ENCODE measurements at places on chromosomes 16 and 17. TPM values are rescaled to one million over a fixed set of nuclear protein-coding genes. Genes with fewer than 3 reads are reported as not detected.

ITGAX gene
- total RNA-seq, result 2.7 TPM

KCNH6 gene
- 0.31 TPM for total RNA-seq

TNFSF13 gene
- 6.6 TPM for total RNA-seq

FNDC8 gene
- total RNA-seq, result not detected

EXOC3L1 gene
- 3.6 TPM for total RNA-seq

TBC1D28 gene
- total RNA-seq, result not detected

KRT36 gene
- total RNA-seq, result not detected

CD7 gene
- 0.72 TPM for total RNA-seq

MT1F gene
- total RNA-seq, result 8.2 TPM

FBXW10B gene
- total RNA-seq, result 1.6 TPM

GNGT2 gene
- total RNA-seq, result 0.92 TPM

KRTAP4-1 gene
- not detected for total RNA-seq

DNA sequence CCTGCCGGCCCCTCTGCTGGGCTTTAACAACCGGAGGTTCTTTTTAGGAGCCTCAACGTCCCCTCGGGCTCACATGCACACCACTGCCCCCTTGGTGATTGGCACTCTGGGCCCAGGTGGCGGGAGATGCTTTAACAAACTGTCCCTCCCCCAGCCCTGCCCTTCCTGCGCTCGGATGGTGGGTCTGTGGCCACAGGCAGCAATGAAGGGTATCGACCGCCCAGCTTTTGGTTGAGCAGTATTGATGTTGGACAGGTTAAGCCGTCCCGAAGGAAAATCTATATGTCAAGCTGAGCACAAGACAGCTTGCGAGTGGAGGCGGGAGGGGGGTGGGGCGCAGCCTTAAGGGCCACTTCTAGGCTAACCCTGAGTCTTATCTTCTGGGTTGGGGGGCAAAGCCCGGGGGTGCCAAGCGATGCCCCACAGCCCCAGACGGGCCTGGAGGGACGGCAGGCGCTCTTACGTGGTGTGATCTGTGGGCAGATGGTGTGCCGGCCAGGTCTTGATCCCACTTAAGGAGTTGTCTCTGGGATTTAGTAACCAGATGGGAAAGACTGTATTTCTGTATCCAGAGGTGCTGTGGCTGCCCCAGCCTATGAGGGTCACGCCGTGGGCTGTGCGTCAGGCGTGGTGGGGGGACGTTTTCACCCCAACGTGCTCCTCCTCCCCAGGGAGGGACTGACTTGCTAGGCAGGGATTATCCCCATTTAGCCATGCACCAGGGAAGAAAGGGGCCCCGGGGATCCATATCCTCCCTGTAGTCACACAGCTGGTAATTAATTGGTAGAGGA, 6.2 kb downstream of the GSE1 start:
- no peak for DNase-seq

DNA sequence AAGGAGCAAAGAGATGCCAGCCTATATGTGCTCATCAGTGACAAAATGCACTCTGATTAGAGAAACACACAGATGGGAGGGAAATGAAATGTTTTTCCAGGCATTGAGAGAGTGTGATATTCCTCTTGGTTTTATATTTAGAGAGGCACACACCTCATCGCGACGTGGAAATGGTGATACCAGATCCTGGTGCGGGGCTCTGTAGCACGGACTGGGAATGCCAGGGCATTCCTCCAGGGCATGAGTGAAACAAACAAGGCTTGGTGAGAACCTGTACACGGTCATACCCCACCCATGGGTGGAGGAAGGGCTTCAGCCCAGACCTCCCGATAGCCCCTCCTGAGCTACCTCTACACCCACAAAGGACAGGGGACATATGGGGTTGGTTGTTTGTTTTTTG, 280.2 kb downstream of the C16orf95 start:
- DNase-seq, result no peak

DNA sequence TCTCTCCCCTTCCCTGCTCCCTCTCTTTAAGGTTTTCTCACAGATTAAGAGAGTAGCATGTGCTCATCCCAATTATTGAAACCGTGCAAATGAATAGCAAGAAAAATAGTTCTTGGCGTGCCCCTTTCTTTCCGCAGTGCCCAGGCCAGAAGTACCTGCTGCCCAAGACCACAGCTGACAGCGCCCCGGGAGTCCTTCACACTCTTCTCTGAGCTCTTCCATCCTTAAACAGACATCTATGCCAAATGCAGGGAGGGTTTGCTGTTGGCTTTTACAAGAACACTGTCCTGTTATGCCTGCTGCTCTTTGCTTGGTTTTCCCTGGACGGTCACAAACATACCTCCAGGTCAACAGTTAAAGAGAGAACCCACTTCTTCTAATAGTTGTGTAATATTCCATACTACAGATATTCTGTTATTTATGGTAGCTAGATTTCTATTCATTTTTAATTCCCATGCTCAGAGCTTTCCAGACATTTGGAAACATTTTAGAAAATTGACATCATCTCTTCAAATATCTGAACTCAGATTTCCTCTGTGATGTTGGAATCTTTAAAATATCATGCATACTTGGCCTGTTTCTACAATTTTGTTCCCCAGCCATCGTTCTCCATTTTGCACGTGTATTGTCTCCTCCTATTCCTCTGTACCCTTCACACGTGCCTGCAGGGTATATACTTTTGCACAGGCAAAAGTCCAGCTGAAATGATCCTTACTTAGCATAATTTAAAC, 416.7 kb downstream of the WWOX start:
- no peak for DNase-seq

- DNase-seq, result peak; percentile 43
Observed at GRCh38 chr17:48804936-48805411, 12.1 kb downstream of the TTLL6 start.

DNA sequence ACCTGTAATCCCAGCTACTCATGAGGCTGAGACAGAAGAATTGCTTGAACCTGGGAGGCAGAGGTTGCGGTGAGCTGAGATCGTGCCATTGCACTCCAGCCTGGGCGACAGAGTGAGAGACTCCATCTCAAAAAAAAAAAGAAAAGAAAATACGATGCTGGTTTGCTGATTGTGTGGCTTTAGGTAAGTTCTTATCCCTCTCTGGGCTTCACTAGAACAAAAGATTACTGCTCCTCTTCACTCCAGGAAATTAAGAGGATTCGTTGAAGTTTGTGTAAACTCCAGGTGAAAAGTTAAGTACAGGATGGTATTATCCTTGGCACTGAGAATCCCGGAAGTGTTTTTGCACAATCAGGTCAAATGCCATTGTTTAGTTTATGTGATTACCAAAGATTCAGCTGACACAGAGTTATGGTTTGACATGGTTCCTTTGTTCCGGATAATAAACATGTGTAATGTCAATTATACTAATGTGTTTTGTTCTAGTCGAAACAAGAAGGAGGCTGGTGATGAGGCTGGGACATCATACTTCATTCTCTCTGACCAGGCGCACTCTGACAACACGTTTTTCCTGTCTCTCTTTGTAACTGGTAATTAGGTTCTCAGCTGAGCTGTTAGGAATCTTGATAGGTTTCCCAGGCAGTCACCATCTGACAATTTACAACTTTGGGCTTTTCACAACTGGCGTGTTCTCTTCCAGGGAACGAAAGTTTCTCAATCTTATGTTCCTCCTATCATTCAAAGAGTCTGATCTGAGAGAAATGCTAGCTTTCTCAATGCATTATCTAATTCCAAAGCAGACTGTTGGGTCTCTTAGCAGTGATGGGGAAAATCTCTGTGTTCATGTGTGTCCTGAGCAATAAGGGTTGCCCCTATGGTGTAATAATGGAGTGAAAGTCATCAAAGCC, 10.8 kb upstream of the TAOK1 start:
- no peak for DNase-seq

DNA sequence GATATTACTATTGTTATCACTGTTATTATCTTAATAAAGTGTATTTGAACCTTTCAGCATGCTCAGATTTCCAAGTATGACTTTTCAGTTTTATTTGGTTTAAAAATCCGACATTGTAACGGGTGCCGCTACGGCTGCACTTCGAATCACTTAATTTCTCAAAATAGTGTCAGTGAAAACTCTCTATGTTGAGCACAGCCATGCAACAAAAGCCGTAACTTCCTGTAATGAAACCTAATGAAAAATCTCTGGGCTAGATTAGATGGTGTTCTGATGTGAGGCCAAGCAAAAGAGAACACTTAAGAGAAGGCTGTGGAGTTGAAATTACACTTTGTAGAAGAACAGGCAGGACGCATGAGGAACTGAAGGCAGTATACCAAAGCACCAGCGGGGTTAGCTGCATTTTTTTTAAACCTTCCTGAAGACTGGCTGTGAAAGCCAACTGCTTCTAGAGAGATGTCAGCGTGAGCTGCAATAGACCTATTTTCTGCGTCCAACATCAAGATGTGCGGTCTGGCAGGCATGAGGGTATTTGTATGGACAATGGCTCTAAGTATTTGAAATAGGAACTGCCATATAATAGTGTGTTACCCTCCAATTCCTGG, 1545.0 kb upstream of the GOT2 start:
- DNase-seq, result peak; percentile 1

- DNase-seq, result no peak
Observed at GRCh38 chr17:50014471-50015088, 19.6 kb upstream of the DLX3 start.

- DNase-seq, result no peak
Observed at GRCh38 chr16:1311738-1312466, 2.5 kb downstream of the UBE2I start.

DNA sequence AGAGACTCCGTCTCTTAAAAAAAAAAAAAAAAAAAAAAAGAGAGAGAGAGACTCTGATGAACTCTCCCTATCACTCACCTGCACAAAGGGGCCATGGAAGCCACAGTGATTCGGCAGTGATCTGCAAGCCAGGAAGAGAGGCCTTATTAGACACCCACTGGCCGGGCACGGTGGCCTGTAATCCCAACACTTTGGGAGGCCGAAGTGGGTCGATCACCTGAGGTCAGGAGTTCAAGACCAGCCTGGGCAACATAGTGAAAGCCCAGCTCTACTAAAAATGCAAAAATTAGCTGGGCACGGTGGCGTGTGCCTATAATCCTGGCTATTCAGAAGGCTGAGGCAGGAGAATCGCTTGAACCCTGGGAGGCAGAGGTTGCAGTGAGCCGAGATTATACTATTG, 198.5 kb upstream of the WSCD1 start:
- DNase-seq, result no peak

DNA sequence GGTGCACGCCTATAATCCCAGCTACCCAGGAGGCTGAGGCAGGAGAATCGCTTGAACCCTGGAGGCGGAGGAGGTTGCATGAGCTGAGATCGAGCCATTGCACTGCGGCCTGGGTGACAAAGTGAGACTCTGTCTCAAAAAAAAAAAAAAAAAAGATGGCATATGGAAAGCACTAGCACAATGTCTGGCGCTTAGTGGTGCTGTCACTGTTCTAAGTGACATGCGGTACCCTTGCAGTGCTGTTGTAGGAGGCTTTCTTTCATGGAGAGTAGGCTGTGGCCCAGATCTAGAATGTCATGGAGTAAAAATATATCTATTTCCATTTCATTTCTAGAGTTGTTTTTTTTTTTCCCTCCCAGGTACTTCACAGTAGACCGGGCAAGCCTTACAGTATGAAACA, 14.6 kb upstream of the METTL9 start:
- no peak for DNase-seq

- DNase-seq, result no peak
Observed at GRCh38 chr16:8108991-8109509, 481.3 kb downstream of the TMEM114 start.

DNA sequence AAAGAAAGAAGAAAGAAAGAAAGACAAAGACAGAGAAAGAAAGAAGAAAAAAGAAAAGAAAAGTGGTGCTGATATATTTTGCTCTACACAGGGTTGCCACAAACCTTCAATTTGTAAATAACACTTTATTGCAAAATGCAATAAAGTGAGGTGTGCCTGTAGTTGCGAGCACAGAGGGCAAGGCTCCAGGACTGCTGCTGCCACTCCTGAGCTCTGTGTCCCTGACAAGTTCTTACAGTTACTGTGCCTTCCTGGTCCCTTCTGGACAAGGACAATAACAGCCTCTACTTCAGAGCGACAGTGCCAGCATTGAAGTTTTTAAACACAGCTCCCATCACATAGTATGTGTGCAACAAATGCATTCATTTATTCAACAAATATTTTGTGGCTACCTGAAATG, 148.1 kb downstream of the AXIN2 start:
- no peak for DNase-seq

- no peak for DNase-seq
Observed at GRCh38 chr16:51271156-51271701, 120.2 kb upstream of the SALL1 start.

GRCh38 chr16:23195366-23195978, 12.9 kb downstream of the SCNN1G start:
- no peak for DNase-seq

DNA sequence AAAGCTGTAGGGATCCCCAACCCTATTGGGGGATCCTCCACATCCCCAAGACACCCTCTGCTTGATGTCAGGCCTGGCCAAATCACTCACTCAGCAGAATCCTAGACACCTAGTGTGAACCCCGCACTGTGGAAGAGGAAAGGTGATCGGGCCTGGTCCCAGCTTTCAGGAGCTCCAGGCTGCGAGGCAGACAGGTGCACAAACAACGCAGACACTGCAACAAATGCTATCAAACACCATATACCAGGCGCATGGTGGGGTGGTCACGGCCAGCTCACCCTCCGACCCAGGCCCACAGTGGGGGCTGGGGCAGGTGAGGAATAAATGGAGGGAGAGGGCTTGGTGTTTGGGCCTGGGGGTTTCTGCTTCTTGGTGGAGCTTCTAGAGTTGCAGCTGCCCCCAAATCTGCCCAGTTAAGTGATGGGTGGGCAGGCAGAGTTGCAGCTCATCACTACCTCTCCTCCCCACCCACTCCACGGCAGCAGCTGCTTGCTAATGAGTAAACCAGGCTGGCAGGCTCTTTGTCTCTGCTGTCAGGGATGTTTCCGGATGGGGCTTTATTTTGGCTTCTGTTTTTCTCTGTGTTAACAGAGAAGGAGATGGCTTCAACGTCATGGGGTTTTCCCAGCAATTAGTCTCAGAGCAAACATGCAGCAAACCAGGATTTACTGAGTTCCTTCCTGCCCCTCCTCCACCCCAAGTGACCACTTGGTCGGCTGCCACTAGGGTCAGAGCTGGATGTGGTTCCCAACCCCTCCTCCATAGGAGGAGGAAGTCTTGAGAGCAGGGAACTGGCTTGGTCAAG, 46.6 kb downstream of the PECAM1 start:
- peak; percentile 92 for DNase-seq

- DNase-seq, result peak; percentile 10
Observed at GRCh38 chr17:48463526-48463925, 33.5 kb upstream of the SKAP1 start.

DNA sequence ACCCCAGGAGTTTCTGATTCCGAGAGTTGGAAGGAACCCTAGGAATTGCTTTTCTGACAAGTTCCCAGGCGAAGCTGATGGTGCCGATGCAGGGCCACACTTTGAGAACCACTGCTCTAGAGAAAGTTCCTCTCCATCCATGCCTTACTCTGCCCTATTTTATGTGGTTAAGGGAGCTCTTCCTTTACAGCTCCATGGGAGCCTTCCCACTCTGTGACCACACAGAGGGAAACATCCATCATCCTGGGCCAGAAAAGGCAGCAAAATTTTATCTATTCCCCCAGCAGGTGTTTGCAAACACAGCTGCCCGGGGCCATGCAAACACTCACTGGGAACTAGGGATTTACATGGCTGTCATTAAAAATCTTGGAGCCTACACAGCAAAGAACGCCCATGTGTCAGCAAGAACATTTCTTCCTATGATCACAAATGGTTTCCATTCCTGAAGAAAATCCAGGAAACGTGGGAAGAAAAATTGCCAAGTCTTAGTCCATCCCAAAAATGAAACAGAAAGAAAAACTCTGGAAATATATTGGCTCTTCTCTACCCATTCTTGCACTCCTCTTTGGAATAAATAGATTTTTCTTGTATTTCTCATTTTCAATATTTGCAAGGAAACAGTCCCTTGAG, 252.7 kb downstream of the PMP22 start:
- peak; percentile 37 for DNase-seq

Data from tongue (tissue), 3 donors.